ENCODE measurements at places on chromosomes 4 and X.

DNA sequence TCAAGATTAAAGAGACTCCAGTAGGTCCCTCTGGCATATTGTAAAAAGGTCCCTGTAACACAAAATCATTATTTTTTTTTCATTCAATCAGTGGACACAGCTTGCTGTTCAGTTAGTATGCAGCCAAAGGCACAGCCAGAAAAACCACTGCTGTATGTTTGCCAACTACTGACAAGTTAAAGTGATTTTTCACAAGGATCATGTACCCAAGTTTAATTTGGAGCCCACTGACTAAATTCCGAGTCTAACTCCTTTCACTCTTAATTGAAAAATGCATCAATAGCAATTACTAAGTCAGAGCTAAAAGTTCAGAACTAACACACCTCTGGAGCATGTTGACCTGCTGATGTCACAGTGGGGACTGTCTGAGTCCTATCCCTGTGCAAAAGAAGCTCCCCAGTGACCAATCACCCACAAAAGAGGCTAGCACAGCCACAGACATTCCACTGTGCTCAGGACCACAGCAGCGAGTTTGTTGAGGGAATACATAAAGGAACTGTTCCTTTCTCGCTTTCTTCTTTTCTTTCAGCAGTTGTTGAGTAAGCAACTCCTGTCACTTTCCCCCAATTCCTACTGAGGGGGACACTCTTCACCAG lies 60.4 kb downstream of the STX18 start:
- no peak for DNase-seq

DNA sequence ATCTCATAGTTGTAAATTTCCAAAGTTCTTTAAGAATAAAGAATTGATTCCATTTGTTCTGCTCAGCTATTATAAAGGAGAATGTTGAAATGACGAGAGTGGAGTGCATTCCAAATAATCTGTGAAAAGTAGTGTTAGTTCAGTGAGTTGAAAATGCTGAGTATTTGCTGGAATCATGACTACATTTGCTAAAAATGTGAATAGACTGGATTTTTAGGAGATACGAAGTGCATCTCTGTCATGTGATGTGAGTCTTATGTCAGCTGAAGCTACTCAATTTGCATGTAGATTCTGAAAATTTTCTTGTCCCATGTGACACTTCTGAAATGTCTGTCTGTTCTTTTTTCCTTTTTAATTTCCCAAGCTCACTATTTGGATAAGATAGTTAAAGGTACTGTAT lies 206.0 kb downstream of the DCTD start:
- no peak for DNase-seq

GRCh38 chr4:10456260-10456594 lies 999 bp downstream of the ZNF518B start:
- no peak for DNase-seq

DNA sequence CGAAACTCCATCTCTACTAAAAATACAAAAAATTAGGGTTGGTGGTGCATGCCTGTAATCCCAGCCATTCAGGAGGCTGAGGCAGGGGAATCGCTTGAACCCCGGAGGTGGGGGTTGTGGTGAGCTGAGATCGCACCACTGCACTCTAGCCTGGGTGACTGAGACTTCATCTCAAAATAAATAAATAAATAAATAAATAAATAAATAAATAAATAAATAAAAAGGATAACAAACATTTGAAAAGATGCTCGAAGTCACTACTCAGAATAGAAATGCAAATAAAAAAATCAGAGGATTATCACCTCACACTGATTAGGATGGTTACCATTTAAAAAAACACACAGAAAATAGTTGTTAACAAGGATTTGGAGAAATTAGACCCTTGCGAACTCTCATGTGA lies 73.8 kb downstream of the LARP1B start:
- no peak for DNase-seq

DNA sequence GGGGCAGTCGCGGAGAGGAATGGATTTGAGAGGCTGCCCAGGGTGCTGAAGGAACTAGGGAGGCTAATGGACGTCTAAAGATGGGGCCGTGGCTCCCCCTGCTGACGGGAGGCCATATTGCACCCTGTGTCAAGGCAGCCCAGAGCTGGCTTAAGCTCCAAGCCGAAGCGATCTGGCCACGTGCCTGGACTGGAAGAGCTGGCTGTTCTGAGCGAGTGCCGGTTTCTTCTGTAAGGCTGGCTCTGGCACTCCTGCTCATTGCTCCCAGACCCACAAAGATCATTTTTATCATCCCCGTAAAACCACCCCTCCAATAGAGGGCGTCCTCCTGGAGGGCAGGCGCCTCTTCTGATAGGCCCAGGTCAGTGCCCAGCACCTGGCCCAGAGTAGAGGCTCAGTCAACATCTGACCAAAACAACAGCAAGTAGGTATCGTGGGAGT lies 5.6 kb downstream of the PNCK start:
- DNase-seq = peak; percentile 27

- no peak for DNase-seq
Measured at GRCh38 chr4:142549248-142549647, 296.9 kb downstream of the INPP4B start.

DNA sequence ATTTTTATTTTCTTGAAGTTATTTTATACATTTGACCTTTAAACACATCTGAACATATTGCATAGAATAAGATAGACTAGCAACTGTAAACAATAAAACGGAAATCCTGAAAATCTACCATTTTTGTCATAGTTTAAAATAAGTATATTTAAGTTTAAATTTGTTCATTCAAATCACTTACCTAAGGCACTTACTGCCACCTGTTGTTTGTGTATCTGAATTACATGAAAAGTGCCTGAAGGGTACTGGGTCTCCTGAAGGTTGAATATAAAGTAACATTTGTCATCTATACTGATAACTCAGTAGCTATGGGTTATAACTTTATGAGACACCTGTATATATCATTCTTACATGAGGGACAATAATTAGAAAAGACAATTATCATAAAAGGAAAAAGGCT lies 38.6 kb downstream of the TRPC5 start:
- no peak for DNase-seq

DNA sequence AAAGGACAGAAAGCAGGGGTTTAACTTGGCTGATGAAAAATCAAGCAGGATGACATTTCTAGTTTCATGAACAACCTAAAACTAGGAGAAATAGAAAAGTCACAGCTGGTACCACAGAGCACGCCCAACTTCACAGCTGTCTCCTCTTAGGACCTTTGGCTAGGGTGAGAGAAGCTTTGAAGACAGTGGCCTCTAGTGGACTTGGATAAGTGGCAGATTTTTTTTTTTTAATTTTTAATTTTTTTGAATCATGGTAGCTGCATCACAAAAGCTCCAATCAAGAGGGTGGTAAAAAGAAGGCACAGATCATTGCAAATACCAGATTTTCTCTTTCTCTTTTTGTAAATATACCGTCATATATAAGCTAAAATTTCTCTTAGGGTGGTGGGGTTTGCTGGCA lies 20.2 kb upstream of the MAP3K15 start:
- peak; percentile 3 for DNase-seq

DNA sequence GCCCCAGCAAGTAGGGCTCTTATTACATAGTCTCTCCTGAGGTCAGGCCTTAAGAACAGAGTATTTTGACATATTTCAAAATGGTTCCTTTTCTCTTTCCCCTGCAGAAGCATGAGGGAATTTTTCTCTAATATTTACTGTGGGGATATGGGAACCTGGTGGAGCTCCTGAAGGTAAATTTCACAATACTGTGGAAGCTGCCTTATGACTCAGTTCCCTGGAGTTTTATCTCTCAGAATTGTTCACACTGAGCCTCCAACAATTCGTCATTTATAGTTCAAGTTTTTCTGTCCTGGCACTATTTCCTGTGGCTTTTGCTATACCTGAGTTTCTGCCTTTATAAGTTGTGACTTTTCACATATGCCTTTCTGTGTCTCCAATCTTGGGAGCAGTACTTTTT lies 607.2 kb upstream of the NDST4 start:
- no peak for DNase-seq

DNA sequence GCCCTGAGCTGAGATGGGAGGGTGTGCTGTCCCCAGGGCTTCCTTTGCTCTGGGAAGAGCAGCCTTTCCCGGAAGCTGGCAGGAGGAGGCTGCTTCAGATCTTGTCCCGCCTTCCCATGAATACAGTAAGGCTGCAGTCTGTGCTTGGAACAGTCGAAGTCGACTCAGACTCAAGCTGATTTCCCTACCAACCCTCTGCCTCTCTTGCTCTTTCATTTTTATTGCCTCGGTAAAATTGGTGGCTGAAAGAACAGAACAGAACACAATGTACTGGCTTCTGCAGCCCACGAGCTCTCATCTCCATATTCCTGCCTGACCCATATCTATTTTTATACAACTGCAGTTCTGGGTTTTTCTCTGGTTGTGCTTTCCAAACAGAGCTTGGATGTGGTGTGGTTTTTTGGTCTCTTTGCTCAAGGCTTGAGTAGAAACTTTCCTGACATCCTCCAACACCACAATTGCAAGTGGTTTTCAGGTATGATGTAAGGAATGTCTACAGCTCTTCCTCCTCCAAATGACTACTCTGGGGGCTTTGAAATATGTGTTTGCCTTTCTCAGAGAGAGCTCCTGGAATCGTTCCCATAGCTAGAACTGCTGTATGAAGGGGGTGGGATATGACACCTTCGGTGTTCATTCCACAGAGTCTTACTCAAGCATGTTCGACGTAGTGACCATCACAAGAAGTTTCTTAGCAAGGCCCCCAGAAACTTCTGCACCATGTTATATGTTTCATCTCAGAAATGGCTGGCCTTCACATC lies 61.3 kb downstream of the ENPP6 start:
- DNase-seq = no peak

DNA sequence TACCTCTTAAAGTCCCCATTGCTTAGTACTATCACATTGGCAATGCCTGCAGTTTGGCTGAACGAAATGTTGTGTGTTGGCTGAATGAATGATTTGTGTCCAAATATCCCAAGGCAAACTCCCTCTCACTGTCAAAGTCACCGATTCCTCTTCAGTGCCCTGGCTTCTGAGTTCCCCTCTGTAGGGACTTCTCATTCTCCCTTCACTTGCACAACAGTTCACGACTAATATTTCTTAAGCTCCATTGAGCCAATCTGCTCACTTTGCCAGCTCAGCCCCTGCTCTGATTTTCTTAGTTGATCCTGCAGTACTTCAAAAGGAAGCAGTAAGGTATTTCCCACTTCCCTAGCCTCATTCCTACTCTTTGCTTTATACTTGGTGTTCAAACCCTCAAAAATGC lies 21.9 kb upstream of the PACRGL start:
- DNase-seq = no peak

GRCh38 chrX:29870608-29871007 lies 344.8 kb upstream of the MAGEB2 start:
- DNase-seq = no peak

GRCh38 chr4:143558286-143558685 lies 44.8 kb downstream of the SMARCA5 start:
- no peak for DNase-seq

DNA sequence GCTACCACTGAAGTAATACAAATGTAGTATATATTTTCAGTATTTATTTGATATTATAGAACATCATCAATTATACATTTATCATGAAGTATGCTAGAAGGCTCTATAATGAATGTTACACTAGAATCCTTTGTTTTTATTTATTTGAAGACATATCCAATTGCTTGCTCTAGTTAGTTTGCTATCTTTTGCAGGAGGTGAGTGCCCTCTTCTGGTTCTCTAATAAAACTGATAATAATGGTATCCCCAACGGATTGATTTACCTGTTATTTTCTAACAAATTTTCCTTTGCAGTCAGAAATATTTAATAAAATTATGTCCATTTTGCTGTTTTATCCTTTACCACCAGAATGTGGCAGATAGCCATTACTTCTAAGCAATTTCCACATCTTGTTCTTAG lies 274.3 kb upstream of the TACR3 start:
- no peak for DNase-seq

- no peak for DNase-seq
Measured at GRCh38 chr4:99564921-99565320, 1.1 kb upstream of the TRMT10A start.

- DNase-seq = peak; percentile 10
Measured at GRCh38 chrX:78708262-78708661, 39.3 kb upstream of the LPAR4 start.

DNA sequence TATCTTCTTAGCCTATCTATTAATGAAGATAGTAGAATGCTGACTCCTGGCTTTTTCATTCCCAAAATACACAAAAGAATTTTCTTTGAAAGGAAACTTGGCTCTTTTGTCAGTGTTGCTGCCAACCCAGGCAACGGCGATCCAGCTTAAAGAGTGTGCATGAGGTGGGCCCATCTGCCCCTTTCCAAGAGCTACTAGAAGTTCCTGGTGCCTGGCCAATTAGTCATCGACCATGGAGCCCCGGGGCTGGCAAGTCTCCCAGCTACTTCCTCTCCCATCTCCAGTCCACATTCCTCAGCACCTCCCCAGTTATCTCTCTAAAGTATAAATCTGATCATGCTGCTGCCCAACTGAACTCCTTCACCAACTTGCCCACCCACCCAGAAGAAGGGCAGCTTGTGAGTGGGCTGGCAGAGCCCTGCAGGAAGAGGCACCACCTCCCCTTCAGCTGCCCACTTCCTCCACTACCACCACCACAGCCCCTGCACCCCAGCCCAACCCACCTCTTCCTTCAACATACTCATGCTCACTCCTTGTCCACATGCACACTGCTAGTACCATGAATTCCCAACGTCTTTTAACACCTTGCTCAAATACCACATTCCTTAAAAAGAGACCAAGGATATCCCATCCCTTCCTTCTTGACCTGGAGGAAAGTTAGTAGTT lies 158.2 kb upstream of the MAP3K15 start:
- peak; percentile 75 for DNase-seq

- DNase-seq = no peak
Measured at GRCh38 chrX:3052860-3053259, 11.6 kb downstream of the ARSF start.

- DNase-seq = no peak
Measured at GRCh38 chr4:152540941-152541340, 5.0 kb upstream of the FBXW7 start.

DNA sequence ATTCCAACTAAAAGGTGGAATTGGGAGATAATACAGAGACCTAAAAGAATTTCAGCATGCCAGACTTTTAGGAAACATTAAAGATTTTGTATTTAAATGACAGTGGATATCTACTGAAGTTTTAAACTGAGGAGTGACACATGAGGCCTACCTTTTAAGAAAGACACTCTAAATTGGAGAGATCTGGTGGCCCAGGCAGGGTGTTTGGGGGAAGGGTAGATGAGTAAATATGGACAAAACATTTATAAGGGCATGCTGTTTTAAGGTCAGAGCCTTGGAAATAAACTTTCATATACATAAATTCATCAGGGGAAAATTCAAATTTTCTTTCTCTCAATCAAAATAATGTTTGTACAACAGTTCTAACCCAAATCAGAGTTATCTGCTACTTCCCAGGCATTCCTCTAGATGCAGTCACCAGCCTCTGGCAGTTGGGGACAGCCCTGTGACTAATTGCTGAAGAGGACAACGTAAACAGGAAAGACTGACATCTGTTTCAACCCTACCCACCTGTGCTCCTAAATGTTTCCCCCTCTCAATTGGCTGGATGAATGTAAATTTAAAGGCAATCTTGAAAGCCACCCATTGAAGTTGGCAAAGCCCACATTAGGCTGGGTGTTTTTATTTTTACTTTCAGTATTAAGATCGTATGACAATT lies 1646.9 kb upstream of the ADGRL3 start:
- no peak for DNase-seq

Data from AG09309 (cell line).